ENCODE measurements at places on chromosomes 7 and 10. TPM values are rescaled to one million over a fixed set of nuclear protein-coding genes. Genes with fewer than 3 reads are reported as not detected.

GRCh38 chr10:44974628-44975430, 3.8 kb downstream of the DEPP1 start:
- DNase-seq = peak; percentile 81
- no peaks in the 10 kb centered on the region for H3K4me1 ChIP-seq
- H3K27me3 ChIP-seq = no peaks in the 10 kb centered on the region
- H3K27ac ChIP-seq = peak overlapping the region; percentile 89

INHBA gene
- total RNA-seq = 6.9 TPM

DNA sequence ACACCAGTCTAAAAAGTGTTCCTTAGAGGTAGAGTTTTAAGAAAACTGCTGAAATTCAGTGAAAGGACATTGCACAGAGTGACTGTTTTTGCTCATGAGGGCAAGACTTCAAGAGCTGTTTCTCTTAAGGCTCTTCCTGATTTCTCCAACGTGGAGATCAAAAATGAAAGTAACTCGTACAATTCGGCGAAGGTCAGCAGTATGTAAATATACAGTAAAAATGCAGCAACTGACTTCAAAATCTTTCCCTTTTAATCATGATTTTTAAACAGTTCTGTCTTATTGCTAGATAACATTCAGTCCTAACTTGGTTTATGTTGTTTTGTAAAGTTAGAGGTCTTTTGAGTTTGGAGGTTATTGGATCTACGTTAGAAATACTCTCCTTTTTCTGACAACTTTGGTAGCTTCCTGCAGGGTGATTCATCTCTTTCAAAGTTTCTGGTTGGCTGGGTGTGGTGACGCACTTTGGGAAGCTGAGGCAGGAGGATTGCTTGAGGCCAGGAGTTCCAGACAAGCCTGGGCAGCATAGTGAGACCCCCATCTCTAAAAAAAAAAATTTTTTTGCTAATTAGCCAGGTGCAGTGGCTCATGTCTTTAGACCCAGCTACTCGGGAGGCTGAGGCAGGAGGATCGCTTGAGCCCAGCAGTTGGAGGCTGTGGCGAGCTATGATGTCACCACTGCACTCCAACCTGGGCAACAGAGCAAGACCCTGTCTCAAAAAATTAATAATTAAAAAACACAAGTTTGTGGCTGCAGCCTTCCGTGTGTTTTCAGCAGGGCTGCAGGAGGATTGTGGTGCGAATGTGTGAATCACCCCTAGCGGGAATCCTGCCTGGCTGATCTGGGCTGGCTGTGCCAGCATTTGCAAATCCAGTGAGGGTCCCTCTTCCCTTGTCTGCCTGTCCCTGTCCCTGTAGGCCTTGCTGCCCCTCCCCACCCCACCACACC, 29.2 kb upstream of the AP5Z1 start:
- peak; percentile 50 for DNase-seq
- H3K4me1 ChIP-seq = peaks cover 12% of the 10 kb centered on the region
- no peaks in the 10 kb centered on the region for H3K36me3 ChIP-seq
- peak overlapping the region; percentile 20 for H3K4me3 ChIP-seq
- H3K27ac ChIP-seq = peak overlapping the region; percentile 98

KCNK18 gene
- total RNA-seq = not detected

FRMD4A gene
- 34.1 TPM for total RNA-seq

DNA sequence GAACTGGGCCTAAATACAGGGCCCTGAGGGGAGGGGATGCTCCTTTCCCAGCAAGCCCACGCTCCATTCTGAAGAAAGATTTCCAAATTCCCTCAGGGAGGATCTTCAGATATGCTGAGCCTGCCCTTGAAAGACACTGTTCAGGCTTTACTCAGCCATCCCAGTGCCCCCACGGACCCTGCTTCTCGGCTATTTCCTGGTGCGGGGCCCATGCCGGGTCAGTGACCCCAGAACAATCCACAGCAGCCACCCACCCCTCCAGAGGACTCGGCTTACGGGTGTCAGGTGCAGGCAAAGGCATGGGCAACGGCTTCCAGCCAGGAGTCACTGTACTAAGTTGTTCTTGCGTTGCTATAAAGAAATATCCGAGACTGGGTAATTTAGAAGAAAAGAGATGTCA, 137.1 kb downstream of the OAT start:
- no peak overlapping the region for H3K27ac ChIP-seq
- no peak for DNase-seq
- H3K36me3 ChIP-seq = no peaks in the 10 kb centered on the region

LRRD1 gene
- 0.97 TPM for total RNA-seq

DNA sequence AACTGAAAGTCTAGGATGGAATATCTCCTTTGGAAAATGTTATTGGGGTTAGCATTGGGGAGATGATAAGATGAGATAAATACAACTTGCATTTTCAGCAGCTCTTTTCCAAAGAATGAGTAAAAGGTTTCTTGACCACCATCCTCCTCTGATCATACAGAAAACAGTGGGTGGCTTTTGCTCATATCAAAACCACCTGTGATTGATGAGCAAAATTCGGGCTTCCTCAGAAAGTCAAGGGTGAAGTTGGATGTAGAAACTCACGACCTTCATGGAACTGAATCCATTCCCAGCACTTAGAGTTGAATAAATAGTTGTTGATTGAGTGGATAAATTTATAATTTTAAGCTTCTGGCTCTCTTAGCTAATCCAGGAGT, 158.4 kb downstream of the DNAJB6 start:
- no peak for DNase-seq
- no peak overlapping the region for H3K4me3 ChIP-seq
- H3K27ac ChIP-seq = no peak overlapping the region
- no peaks in the 10 kb centered on the region for H3K27me3 ChIP-seq

ITIH2 gene
- not detected for total RNA-seq

GHRHR gene
- not detected for total RNA-seq

DNA sequence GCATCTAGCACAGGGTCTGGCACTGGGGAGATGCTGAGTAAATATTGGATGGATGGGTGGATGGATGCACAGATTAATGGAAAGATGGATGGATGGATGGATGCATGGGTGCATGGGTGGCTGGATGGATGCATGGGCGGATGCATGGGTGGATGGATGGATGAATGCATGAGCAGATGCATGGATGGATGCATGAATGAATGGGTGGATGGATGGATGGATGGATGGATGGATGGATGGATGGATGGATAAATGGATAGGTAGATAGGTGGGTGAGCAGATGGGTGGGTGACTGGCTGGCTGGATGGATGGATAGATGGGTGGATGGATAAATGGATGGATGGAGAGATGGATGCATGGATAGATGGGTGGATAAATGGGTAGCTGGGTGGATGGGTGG, 5.7 kb downstream of the PAX4 start:
- no peaks in the 10 kb centered on the region for H3K27me3 ChIP-seq
- H3K4me1 ChIP-seq = no peaks in the 10 kb centered on the region
- DNase-seq = no peak
- H3K4me3 ChIP-seq = no peak overlapping the region
- no peak overlapping the region for H3K27ac ChIP-seq

- no peaks in the 10 kb centered on the region for H3K27me3 ChIP-seq
- no peak overlapping the region for H3K4me3 ChIP-seq
- no peaks in the 10 kb centered on the region for H3K4me1 ChIP-seq
- H3K36me3 ChIP-seq = no peaks in the 10 kb centered on the region
Observed at GRCh38 chr7:322111-322671, 32.2 kb downstream of the FOXL3 start.

- H3K4me1 ChIP-seq = no peaks in the 10 kb centered on the region
- H3K27ac ChIP-seq = no peak overlapping the region
- no peak overlapping the region for H3K4me3 ChIP-seq
- H3K36me3 ChIP-seq = no peaks in the 10 kb centered on the region
Observed at GRCh38 chr10:12937527-12937926, 64.0 kb downstream of the CCDC3 start.

Data from uterus (tissue), 4 donors.